ENCODE measurements at places on chromosomes 4 and X. TPM values are rescaled to one million over a fixed set of nuclear protein-coding genes. Genes with fewer than 3 reads are reported as not detected.
A peak's percentile ranks its signal among the peaks of the same experiment; 100 is the strongest.

The GAGE1 gene
- not detected for total RNA-seq

The ZMAT1 gene
- total RNA-seq, result 2.5 TPM

DNA sequence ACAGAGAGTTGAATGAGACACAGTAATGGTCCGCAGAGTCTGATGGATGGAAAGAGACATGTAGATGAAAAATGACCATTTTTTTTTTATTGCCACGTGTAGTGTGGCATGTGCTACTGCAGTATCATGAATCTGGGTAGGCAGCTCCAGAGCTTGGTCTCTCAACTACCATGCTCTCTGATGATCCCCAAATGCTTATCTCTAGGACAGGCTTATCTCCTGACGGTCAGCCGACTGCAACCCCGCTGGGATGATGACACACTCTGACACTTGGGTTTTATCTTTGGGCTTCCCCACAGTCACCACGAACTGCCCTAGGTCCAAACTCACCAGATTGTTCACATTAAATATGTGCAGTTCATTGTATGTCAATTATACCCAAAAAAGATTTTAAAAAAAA is 239.7 kb downstream of the QDPR start:
- no peak for DNase-seq
- H3K27ac ChIP-seq, result no peak overlapping the region
- H3K4me1 ChIP-seq, result no peaks in the 10 kb centered on the region
- no peak overlapping the region for H3K4me3 ChIP-seq

DNA sequence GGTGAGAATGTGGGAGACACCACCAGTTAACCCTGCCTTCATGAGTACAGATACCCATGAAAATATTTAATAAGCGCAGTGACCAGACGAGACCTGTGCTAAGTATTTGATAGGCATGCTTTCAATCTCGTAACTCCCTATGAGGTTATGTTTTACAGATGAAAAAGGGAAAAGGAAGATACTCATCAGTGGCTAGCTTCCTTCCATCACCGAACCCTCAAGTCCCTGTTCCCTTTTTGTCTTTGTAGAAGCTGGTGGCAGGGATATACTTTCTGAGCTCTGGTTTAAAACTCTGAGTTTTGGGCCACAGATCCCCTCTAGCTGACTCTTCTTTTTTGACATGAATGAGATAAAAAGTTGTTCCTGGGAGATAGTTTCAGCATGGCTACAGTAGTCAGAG is 26.3 kb downstream of the AFF1 start:
- DNase-seq, result no peak
- H3K27ac ChIP-seq, result peak overlapping the region; percentile 14
- H3K27me3 ChIP-seq, result no peaks in the 10 kb centered on the region
- peaks cover 22% of the 10 kb centered on the region for H3K4me1 ChIP-seq
- no peaks in the 10 kb centered on the region for H3K36me3 ChIP-seq

DNA sequence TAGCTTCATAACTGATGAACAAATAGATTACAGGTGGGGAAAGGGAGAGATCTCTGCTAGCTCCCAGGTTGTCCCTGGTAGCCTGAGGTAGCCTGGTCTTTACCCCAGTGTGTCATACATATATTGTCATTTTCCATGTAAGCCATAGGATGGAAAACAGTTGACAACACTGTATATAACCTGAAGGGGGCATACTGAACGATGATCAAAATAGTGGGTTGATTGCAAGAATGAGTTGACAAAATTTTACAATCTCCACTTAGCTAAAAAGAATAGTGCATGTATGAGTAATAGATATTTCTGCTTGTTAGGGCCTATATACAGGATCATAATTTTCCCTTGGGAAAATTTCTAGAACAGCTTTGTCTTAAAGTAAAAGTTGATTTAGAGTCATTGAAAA is 304.1 kb upstream of the HAND2 start:
- no peak overlapping the region for H3K27ac ChIP-seq
- no peak for DNase-seq
- H3K36me3 ChIP-seq, result no peaks in the 10 kb centered on the region
- H3K4me1 ChIP-seq, result no peaks in the 10 kb centered on the region

The PAGE1 gene
- total RNA-seq, result not detected

- no peaks in the 10 kb centered on the region for H3K27me3 ChIP-seq
- no peak overlapping the region for H3K27ac ChIP-seq
- no peak overlapping the region for H3K4me3 ChIP-seq
- DNase-seq, result no peak
These were observed 46.3 kb downstream of the ARHGEF9 start for GRCh38 chrX:63738696-63739095.

GRCh38 chrX:103823591-103823990 is 8.5 kb downstream of the RAB9B start:
- H3K27ac ChIP-seq, result no peak overlapping the region
- no peaks in the 10 kb centered on the region for H3K27me3 ChIP-seq
- no peak overlapping the region for H3K4me3 ChIP-seq
- no peaks in the 10 kb centered on the region for H3K36me3 ChIP-seq
- DNase-seq, result no peak
- H3K4me1 ChIP-seq, result no peaks in the 10 kb centered on the region

The PWWP3B gene
- total RNA-seq, result 34.9 TPM

DNA sequence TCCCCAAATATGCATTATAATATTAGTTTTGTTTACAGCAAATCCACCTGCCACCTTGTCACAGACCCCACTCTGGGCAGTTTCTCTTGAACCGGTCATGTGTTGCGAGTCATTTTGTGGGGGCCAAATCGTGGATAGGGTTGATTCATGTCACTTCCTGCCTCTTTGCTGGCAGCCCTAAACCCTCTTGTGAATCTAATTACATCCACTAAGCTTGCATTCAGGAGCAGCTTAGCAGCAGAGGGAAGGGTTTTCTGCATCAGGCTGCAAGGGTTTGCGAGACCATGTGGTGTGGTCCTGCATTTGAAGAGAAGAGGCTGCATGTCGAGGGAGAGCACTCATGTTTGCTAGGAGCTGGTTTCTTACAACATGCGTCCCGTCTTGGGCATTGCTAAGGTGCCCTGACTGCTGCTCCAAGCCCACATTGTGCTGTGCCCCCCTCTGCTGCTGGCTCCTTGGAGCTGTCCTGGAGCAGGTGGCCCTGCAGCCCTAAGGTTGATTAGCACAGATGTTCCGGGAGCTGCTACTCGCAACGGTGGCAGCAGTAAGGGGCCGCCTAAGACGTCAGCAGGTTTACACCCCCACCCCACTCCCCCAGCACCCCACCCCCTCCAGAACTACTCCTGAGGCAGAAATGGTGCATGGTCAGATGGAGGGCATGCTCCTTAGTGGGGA is 88.9 kb upstream of the CLDN34 start:
- H3K4me3 ChIP-seq, result no peak overlapping the region
- H3K4me1 ChIP-seq, result peaks cover 5% of the 10 kb centered on the region
- H3K27ac ChIP-seq, result no peak overlapping the region
- H3K27me3 ChIP-seq, result no peaks in the 10 kb centered on the region
- DNase-seq, result no peak
- no peaks in the 10 kb centered on the region for H3K36me3 ChIP-seq

- H3K4me1 ChIP-seq, result no peaks in the 10 kb centered on the region
- no peak for DNase-seq
- H3K27ac ChIP-seq, result no peak overlapping the region
- no peaks in the 10 kb centered on the region for H3K27me3 ChIP-seq
These were observed 27.4 kb upstream of the CLDN24 start for GRCh38 chr4:183349673-183350072.

- no peak overlapping the region for H3K4me3 ChIP-seq
- peaks cover 7% of the 10 kb centered on the region for H3K4me1 ChIP-seq
- H3K36me3 ChIP-seq, result no peaks in the 10 kb centered on the region
- H3K27ac ChIP-seq, result no peak overlapping the region
These were observed 21.8 kb downstream of the NOP14 start for GRCh38 chr4:2941138-2942036.

DNA sequence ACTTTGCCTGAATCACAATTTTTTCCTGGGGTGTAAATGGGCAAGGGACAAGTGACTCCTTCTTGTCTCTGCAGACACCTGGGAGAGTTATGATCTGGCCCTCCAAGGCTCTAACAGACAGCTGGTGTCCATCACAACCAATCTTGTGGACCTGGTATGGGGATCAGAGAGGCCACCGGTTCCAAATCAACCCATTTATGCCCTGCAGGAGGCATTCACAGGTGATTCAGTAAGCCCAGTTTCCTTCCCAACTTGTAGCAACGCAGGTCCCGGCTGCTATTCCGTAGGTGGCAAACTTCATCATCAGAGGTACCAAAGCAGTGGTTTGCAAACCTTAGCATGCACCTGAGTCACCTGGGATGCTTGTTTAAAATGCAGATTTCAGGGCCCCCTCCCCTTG is 8.8 kb downstream of the XPNPEP2 start:
- no peak overlapping the region for H3K27ac ChIP-seq
- H3K4me1 ChIP-seq, result no peaks in the 10 kb centered on the region
- no peaks in the 10 kb centered on the region for H3K36me3 ChIP-seq
- no peaks in the 10 kb centered on the region for H3K27me3 ChIP-seq
- no peak for DNase-seq

GRCh38 chr4:28723371-28723770 is 1862.7 kb downstream of the STIM2 start:
- no peaks in the 10 kb centered on the region for H3K36me3 ChIP-seq
- no peaks in the 10 kb centered on the region for H3K27me3 ChIP-seq
- H3K4me1 ChIP-seq, result no peaks in the 10 kb centered on the region
- DNase-seq, result no peak
- no peak overlapping the region for H3K27ac ChIP-seq

DNA sequence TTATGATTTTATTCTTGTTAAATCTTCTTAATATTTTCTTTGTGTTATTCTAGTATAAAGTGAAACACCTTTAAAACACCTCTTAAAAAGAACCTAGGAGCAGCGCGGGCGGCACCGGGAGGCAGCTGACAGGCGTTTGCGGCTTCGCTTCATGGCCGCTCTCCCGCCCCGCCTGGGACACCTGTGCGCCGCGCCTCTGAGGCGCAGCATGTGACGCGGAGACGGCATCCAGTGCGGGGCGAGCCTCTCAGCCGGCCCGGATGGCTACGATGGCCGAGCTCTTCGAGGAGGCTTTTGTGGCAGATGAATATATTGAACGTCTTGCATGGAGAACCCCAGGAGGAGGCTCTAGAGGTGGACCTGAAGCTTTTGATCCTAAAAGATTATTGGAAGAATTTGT is 1592.7 kb downstream of the TECRL start:
- DNase-seq, result no peak
- no peaks in the 10 kb centered on the region for H3K27me3 ChIP-seq
- no peak overlapping the region for H3K4me3 ChIP-seq
- no peak overlapping the region for H3K27ac ChIP-seq
- H3K4me1 ChIP-seq, result no peaks in the 10 kb centered on the region

- no peaks in the 10 kb centered on the region for H3K36me3 ChIP-seq
- no peak overlapping the region for H3K27ac ChIP-seq
- H3K4me1 ChIP-seq, result no peaks in the 10 kb centered on the region
- no peaks in the 10 kb centered on the region for H3K27me3 ChIP-seq
- no peak overlapping the region for H3K4me3 ChIP-seq
These were observed 25.5 kb upstream of the MORC4 start for GRCh38 chrX:107025545-107025944.

The CTAG1A gene
- not detected for total RNA-seq

GRCh38 chrX:155056877-155057792 is 13.8 kb downstream of the CMC4 start:
- H3K4me1 ChIP-seq, result no peaks in the 10 kb centered on the region
- no peak overlapping the region for H3K4me3 ChIP-seq
- no peaks in the 10 kb centered on the region for H3K27me3 ChIP-seq
- H3K36me3 ChIP-seq, result no peaks in the 10 kb centered on the region
- H3K27ac ChIP-seq, result no peak overlapping the region

The VCX gene
- not detected for total RNA-seq

The VCX3A gene
- not detected for total RNA-seq

The WDR17 gene
- 1.1 TPM for total RNA-seq

The LEF1 gene
- 8.6 TPM for total RNA-seq

GRCh38 chrX:25198253-25198652 is 182.5 kb upstream of the ARX start:
- no peaks in the 10 kb centered on the region for H3K4me1 ChIP-seq
- no peak overlapping the region for H3K4me3 ChIP-seq
- no peaks in the 10 kb centered on the region for H3K27me3 ChIP-seq
- DNase-seq, result no peak

DNA sequence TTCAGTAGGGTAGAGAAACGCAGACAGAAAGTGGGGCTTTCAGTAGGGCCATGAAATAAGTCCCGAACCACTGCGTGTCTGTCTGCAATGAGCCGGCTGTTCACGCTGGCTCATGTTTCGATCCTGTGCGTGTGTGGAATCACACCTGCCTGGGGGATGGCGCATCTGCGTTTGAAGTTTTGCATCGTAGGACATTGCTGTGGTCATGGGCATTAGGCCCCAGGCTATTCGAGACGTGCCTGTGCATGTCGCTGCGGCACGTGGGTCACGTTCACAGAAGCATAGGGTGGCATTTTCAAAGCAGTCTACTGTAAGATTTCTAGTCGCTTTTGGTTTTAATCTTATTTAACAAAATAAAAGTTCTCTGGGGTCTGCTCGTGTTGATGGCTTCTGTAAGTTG is 25.5 kb upstream of the HGFAC start:
- DNase-seq, result no peak
- no peaks in the 10 kb centered on the region for H3K27me3 ChIP-seq
- H3K27ac ChIP-seq, result no peak overlapping the region
- no peaks in the 10 kb centered on the region for H3K36me3 ChIP-seq

The C4orf46 gene
- 15.8 TPM for total RNA-seq

DNA sequence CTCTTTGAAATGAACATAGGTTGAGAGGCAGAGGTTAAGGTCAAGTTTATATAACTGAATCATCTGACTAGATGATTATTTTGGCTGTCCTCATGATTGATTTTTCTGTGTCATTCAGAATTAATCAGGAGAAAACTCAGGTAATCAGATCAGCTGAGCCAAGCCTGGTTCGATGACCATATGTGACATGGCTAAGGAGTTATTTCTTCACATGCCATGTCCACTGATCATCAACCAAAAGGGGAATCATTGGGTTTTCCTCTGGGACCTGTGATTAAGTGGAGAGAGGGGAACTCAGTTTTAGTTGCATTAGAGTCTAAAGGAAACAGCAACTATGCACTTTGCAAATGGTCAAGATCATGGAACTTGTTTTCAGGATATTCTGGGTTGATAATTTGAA is 20.3 kb upstream of the PACRGL start:
- H3K4me1 ChIP-seq, result no peaks in the 10 kb centered on the region
- H3K27ac ChIP-seq, result no peak overlapping the region
- no peak overlapping the region for H3K4me3 ChIP-seq

The MBNL3 gene
- total RNA-seq, result 90.5 TPM
